Caco-2 (cell line): ENCODE measurements at places on chromosomes 1 and 21. TPM values are rescaled to one million over a fixed set of nuclear protein-coding genes. Genes with fewer than 3 reads are reported as not detected.

- no peak for DNase-seq
- no peak overlapping the region for H3K27ac ChIP-seq
- peaks cover 28% of the 10 kb centered on the region for H3K4me1 ChIP-seq
- H3K4me3 ChIP-seq: no peak overlapping the region
Observed at GRCh38 chr1:9078015-9078751, 8.7 kb upstream of the SLC2A5 start.

The DYNLT4 gene
- not detected in 2 replicates for total RNA-seq

GRCh38 chr1:14255233-14255632, 343.3 kb upstream of the KAZN start:
- no peak overlapping the region for H3K27ac ChIP-seq
- H3K4me1 ChIP-seq: no peaks in the 10 kb centered on the region
- no peaks in the 10 kb centered on the region for H3K36me3 ChIP-seq
- H3K4me3 ChIP-seq: no peak overlapping the region

DNA sequence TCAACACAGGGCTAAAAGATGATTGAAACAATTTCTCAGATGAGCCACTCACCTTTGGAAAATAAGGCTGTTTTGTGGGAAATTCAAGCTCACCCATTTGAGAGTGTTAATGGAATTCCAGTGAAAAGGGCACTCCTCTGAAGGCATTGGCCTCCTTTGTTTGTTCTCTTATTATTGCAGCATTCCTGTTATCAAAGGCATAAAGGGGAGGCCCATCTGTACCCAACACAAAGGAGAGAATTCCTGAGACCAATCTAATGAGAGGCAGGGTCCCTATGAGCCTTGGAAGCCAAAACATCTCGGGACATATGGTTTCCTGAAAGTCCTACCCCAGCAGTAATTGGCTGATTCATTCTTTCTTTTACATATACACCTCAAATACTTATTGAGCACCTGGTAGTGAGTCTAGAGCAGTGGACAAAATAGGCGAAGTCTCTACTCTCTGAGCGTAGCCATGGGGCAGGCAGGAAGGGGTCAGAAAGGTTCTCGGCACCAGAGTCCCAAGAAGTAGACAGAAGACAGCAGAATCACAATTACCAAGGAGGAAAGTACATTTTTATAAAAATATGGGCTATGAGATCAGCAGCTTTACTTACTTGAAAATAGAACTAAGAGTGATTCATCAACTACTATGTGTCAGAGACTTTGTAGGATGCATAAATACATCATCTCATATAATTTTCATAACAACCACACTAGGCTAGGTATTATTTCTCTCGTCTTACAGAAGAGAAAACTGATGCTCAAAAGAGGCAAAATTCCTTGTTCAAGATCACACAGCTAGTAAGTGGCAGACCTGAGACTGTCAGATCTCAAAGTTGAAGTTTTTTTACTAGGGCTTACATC, 218.7 kb downstream of the DAB1 start:
- no peak for DNase-seq
- peak overlapping the region; percentile 48 for H3K27ac ChIP-seq
- no peaks in the 10 kb centered on the region for H3K36me3 ChIP-seq
- no peaks in the 10 kb centered on the region for H3K27me3 ChIP-seq
- peaks cover 16% of the 10 kb centered on the region for H3K4me1 ChIP-seq
- H3K4me3 ChIP-seq: no peak overlapping the region

The CNR2 gene
- total RNA-seq: not detected in 2 replicates

DNA sequence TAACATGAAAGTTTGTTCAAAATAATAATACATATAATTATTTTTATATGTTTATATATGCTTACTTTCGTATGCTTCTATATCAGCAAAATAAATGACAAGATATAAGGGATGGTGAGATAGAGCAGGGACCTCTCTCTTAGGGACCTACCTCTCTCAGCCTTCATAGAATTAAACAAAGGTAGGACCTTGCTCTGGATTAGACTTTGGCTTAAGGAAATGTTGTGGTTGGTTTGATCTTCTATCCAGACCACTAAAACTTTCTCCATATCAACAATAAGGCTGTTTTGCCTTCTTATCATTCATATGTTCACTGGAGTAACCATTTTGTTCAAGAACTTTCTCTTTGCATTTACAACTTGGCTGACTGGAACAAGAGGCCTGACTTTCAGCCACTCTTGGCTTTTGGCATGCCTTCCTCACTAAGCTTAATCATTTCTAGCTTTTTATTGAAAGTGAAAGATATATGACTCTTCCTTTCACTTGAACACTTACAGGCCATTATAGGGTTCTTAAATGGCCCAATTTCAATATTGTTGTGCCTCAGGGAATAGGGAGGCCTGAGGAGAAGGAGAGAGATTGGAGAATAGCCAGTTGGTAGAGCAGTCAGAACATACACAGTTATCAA, 14.4 kb downstream of the FRRS1 start:
- no peaks in the 10 kb centered on the region for H3K27me3 ChIP-seq
- no peaks in the 10 kb centered on the region for H3K36me3 ChIP-seq
- no peak overlapping the region for H3K27ac ChIP-seq
- no peaks in the 10 kb centered on the region for H3K4me1 ChIP-seq

The RGS13 gene
- not detected in 2 replicates for total RNA-seq

DNA sequence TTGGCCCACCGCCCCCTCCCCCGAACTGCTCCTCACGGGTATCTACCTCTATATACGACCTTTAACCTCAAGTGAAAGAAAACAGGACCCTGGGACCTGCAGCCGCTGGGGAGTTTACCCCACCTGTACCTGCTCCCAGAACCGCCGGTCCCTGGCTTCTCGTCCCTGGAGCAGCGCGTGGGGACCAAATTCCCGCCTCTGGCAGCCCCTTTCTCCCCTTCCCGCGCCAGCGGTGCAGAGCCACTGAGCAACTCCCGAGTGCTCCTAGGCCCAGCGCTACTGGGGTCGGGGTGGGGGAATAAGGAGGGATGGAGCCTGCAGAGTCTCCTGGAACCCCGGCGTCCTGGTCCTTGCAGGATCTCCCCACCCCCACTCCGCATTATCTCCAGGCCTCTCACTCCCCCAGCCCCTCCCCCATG, 1.6 kb downstream of the SYT6 start:
- H3K36me3 ChIP-seq: no peaks in the 10 kb centered on the region
- no peaks in the 10 kb centered on the region for H3K4me1 ChIP-seq
- peak overlapping the region; percentile 39 for H3K4me3 ChIP-seq
- no peaks in the 10 kb centered on the region; the same call in 1 of the 2 replicates for H3K27me3 ChIP-seq

DNA sequence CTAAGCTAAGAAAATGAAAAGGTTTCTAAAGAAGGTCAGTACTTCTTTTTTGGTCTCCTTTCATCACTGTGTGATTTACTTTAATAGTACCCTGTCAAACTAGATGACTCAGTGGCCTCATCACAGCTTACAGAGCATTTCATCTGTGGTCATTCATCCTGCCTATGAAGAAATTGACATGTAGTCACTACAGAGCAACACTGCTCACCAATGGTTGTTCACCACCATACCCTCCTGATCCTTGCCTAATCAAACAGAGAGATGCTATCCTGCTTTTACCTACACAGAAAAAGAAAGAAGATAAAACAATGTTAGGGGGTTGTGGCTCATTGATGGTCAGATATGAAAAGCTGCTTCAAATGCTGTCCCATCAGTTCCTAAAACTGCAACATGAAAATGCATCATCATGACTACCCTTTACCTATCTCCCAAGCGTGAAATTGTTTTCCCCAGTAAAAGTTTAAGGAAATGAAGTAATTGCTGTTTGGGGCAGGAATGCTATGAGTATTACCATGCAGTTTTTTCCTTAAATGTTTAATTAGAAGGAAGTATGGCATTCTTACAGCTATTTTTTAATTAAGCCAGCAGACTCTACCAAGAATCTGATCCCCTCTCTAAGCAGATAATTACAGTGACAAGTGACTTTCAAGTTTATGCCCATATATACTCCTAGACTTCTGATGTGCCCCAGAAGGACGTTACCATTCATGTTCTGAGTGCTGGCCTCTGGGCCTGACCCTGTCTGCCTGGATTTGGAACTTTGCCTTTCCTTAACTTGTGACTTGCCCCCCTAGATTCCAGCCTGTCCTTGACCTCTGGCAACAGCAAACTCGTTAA, 46.1 kb upstream of the FBXO28 start:
- no peak overlapping the region for H3K27ac ChIP-seq
- H3K4me3 ChIP-seq: no peak overlapping the region
- H3K4me1 ChIP-seq: peaks cover 33% of the 10 kb centered on the region
- DNase-seq: no peak

DNA sequence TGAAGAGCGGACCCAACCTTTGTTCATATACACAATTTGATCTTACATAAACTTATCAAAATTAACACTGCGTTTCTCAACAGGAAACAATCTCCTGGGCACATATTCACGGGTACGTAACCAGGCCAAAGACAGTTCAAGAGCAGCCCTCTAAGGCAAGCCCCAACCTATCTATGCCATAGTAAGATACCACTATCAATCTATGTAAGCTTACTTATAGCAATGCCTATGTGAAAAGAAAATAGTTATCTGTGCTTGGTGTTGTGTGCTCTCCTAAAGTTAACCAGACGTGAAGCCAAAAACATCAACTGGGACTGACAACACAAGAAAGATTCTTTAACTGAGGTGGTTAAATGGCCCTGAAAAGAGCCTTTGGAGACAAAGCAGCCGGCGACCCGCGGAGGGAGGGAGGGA, 49.4 kb upstream of the BOLA1 start:
- no peaks in the 10 kb centered on the region; the same call in 1 of the 2 replicates for H3K36me3 ChIP-seq
- DNase-seq: peak; percentile 1
- peaks cover 41% of the 10 kb centered on the region for H3K4me1 ChIP-seq
- H3K27me3 ChIP-seq: no peaks in the 10 kb centered on the region
- peak overlapping the region; percentile 92 for H3K27ac ChIP-seq

DNA sequence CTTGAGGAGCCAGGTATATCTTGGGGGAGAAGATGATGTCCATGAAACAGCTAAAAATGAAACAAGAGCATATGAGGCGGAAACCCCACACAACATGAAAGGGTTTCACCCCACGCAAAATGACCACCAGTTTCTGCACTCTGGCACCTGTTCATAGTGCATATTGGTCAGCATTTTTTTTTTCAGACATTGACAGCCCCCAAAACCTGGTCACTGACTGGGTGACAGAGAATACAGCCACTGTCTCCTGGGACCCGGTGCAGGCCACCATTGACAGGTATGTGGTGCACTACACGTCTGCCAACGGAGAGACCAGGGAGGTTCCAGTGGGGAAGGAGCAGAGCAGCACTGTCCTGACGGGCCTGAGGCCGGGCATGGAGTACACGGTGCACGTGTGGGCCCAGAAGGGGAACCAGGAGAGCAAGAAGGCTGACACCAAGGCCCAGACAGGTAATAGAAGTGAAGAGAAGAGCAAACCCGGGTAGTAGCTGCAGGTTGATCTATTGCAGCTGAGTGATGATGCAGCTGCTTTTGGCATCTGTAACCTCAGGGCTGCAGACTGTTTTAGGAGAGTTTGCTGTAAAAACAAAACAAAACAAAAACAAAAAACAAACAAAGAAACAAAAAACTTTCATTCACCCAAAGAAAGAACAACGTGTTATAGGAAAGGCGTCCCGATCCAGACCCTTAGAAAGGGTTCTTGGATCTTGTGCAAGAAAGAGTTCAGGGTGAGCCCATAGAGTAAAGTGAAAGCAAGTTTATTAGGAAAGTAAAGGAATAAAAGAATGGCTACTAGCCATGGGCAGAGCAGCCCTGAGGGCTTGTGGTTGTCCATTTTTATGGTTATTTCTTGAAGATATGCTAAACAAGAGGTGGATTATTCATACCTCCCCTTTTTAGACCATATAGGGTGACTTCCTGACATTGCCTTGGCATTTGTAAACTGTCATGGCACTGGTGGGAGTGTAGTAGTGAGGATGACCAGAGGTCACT, 51.0 kb downstream of the TNN start:
- H3K4me1 ChIP-seq: no peaks in the 10 kb centered on the region
- H3K36me3 ChIP-seq: no peaks in the 10 kb centered on the region
- H3K27me3 ChIP-seq: no peaks in the 10 kb centered on the region
- no peak overlapping the region for H3K4me3 ChIP-seq

- no peak for DNase-seq
- H3K27me3 ChIP-seq: no peaks in the 10 kb centered on the region
- H3K4me3 ChIP-seq: no peak overlapping the region
- no peaks in the 10 kb centered on the region for H3K36me3 ChIP-seq
Observed at GRCh38 chr1:235351441-235351840, 15.8 kb upstream of the TBCE start.

DNA sequence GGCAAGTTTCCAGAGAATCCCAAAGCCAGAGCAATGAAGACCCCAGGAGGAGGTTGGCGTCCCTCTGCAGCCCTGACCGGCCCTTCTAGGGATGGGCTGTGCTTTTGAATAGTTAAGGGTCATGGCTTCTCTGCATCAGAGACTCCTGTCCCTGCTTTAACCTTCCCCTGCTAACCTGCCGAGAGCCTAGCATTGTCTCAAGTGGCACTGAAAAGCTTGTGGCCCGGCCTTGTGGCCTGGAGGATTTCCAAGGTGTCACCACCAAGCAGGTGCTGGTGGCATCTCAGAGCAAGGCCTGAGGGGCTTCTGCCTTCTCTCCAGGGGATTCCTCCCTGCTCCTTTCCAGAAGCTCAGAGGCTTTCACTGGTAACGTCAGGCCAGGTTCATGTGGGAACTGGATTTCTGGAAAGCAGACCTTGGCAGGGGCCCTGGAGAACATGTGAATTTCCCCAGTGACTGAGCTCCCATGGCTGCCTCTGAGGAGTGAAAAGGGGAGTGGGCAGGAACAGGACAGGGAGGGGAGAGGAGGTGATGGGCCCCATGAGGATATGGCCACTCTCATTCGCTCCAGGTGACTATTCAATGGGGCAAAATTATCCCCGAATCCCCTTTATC, 409.9 kb downstream of the PTPRU start:
- no peaks in the 10 kb centered on the region for H3K36me3 ChIP-seq
- DNase-seq: no peak
- H3K4me1 ChIP-seq: no peaks in the 10 kb centered on the region

- H3K4me1 ChIP-seq: peaks cover 50% of the 10 kb centered on the region
- H3K36me3 ChIP-seq: no peaks in the 10 kb centered on the region
- peak overlapping the region; percentile 73 for H3K4me3 ChIP-seq
- peak; percentile 44 for DNase-seq
Observed at GRCh38 chr1:26696654-26697430, 1.0 kb downstream of the ARID1A start.

- H3K27me3 ChIP-seq: no peaks in the 10 kb centered on the region
- peak overlapping the region; percentile 38 for H3K4me3 ChIP-seq
- DNase-seq: no peak
- no peak overlapping the region for H3K27ac ChIP-seq
- peaks cover 3% of the 10 kb centered on the region; the same call in 1 of the 2 replicates for H3K4me1 ChIP-seq
Observed at GRCh38 chr1:244231572-244232315, 180.7 kb downstream of the ZBTB18 start.
